ENCODE measurements at places on chromosomes 16 and 17. TPM values are rescaled to one million over a fixed set of nuclear protein-coding genes. Genes with fewer than 3 reads are reported as not detected.

Gene FSCN2
- polyA plus RNA-seq: 0.28 TPM

Gene ADAM11
- polyA plus RNA-seq: 9.3 TPM

Gene ATF7IP2
- 54.7 TPM for polyA plus RNA-seq

Gene NOS2
- 0.10 TPM for polyA plus RNA-seq

- H3K4me1 ChIP-seq: peaks cover 34% of the 10 kb centered on the region
- no peaks in the 10 kb centered on the region for H3K36me3 ChIP-seq
- DNase-seq: no peak
- no peaks in the 10 kb centered on the region for H3K27me3 ChIP-seq
- no peak overlapping the region for H3K4me3 ChIP-seq
Measured at GRCh38 chr16:65546353-65546791, 424.5 kb upstream of the CDH11 start.

GRCh38 chr16:63223851-63224250 is 1187.6 kb upstream of the CDH8 start:
- DNase-seq: no peak
- no peaks in the 10 kb centered on the region for H3K27me3 ChIP-seq
- H3K36me3 ChIP-seq: no peaks in the 10 kb centered on the region
- H3K4me3 ChIP-seq: no peak overlapping the region
- no peaks in the 10 kb centered on the region for H3K4me1 ChIP-seq

DNA sequence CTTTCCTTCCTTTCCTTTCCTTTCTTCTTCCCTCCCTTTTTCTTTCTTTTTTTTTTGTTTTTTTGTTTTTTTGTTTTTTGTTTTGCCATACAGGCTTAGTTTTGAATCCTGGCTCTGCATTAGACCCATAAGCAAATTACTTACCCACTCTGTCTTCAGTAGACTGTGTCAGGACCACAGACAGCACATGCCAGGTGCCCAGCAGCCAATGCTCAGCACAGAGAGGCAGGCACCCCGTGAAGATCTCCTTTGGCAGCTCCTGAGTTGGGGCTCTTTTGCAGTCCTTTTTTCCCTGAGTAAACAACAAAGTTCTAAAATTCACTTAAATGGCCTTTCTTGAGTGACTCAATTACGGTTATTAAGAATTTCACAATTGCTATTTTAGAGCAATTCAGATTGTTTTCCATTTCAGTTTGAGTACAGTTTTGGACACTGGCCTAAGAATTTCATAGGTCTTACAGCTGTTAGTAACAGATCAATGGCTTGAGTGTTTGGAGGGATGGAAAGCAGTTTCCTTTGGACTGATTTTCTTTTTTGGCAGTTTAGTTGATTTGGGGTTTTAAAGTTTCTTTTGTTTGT is 26.2 kb upstream of the SLC5A11 start:
- H3K27ac ChIP-seq: no peak overlapping the region
- no peak for DNase-seq
- no peaks in the 10 kb centered on the region for H3K36me3 ChIP-seq
- no peaks in the 10 kb centered on the region for H3K27me3 ChIP-seq
- no peak overlapping the region for H3K4me3 ChIP-seq

GRCh38 chr17:82356845-82357355 is 2.1 kb upstream of the TEX19 start:
- no peak overlapping the region for H3K27ac ChIP-seq
- H3K4me3 ChIP-seq: no peak overlapping the region
- no peaks in the 10 kb centered on the region for H3K4me1 ChIP-seq
- DNase-seq: no peak
- H3K36me3 ChIP-seq: no peaks in the 10 kb centered on the region

GRCh38 chr17:40921026-40921425 is 16.4 kb downstream of the KRT23 start:
- no peaks in the 10 kb centered on the region for H3K36me3 ChIP-seq
- no peak for DNase-seq
- no peaks in the 10 kb centered on the region for H3K4me1 ChIP-seq

GRCh38 chr16:81745704-81746558 is 33.2 kb upstream of the PLCG2 start:
- H3K27me3 ChIP-seq: no peaks in the 10 kb centered on the region
- H3K4me3 ChIP-seq: peak overlapping the region; percentile 42
- DNase-seq: peak; percentile 76

GRCh38 chr17:64343833-64344637 is 46.6 kb downstream of the PECAM1 start:
- H3K4me3 ChIP-seq: no peak overlapping the region
- H3K4me1 ChIP-seq: peaks cover 36% of the 10 kb centered on the region
- DNase-seq: peak; percentile 84
- H3K27me3 ChIP-seq: no peaks in the 10 kb centered on the region
- H3K27ac ChIP-seq: peak overlapping the region; percentile 31
- no peaks in the 10 kb centered on the region for H3K36me3 ChIP-seq

Data from heart left ventricle (tissue), 16 donors.